Thoracic aorta (tissue), 2 donors: ENCODE measurements at places on chromosomes 3 and 15.
A peak's percentile ranks its signal among the peaks of the same experiment; 100 is the strongest.

DNA sequence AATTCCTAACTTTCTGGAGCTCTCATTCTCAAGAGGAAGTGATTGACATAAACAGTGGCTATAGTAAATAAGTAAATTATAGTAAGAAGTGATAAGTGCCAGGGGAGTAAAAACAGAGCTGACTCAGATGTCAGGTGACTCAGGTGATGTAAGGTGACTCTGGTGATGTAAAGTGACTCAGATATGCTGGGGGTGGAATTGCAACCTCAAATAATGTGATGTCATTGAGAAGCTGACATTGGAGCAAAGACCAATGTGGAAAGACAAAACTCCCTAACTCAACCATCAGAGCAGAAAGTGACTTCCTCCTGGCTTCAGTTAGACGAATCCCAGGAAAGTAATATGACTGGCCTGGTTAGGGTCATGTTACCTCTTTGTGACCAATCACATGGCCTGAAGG lies 144.2 kb upstream of the SNTN start:
- no peak for DNase-seq

GRCh38 chr3:194727435-194728128 lies 41.9 kb downstream of the FAM43A start:
- DNase-seq = no peak

GRCh38 chr15:39643727-39644126 lies 62.8 kb downstream of the THBS1 start:
- DNase-seq = no peak

GRCh38 chr15:43955140-43955539 lies 128.3 kb downstream of the WDR76 start:
- no peak for DNase-seq

DNA sequence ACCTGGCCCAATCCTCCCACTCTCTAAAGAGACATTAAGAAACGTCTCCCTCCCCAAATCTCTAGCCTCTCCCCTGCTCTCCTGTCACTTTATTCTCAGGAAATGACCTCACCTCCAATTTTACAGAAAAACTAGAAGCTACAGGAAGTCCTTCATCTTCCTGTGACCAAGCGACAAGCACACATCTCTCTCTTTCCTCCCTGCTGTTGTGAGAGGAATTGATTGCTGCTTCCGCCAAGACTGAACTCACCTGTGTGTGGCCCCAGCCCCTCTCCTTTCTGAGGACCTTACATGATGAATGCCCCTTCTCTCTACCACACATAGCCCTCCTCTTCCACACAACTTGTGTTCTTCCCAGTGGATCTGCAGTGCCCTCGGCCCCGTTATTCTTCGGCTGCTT lies 18.2 kb downstream of the DNAJB8 start:
- DNase-seq = no peak

GRCh38 chr15:92929002-92929401 lies 28.9 kb downstream of the CHD2 start:
- no peak for DNase-seq

GRCh38 chr15:38438031-38438986 lies 15.6 kb upstream of the FAM98B start:
- no peak for DNase-seq

DNA sequence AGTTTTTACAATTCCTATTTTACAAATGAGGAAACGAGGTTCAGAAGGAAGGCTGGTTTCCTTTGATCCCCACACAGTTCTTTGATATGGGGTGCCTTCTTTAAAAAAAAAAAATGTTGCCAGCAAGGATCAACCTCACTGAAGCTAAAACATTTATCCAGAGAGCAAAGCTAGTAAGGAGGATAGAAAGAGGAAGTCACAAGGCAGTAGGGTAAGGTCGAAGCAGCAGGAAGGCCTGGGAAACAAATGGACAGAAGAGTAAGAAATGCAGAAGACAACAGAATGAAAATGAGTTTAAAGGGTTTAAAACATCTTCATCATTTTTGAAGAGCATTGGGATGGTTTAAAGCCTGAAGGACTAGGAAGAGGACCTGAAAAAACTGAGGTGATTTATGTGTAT lies 30.6 kb upstream of the CP start:
- DNase-seq = no peak

GRCh38 chr15:77282333-77282732 lies 137.6 kb downstream of the PEAK1 start:
- DNase-seq = no peak

DNA sequence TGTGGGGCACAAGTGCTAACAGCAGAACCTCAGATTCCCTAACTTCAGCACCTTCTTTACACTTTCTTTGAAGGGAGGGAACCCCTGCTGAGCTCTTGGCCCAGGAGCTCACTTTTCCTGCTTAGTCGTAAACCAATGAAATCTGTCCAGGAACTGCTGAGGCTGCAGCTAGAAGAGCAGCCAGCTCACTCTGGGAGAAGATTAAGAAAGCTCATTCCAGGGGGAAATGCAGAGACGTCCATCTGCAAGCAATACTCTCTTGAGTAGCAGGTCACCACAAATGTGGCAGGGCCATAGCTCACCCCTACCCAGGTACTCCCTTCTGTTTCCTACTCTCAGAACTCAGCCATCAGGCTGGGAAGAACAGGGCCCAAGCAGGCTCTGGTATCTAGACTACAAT lies 103.3 kb downstream of the WDR76 start:
- no peak for DNase-seq

DNA sequence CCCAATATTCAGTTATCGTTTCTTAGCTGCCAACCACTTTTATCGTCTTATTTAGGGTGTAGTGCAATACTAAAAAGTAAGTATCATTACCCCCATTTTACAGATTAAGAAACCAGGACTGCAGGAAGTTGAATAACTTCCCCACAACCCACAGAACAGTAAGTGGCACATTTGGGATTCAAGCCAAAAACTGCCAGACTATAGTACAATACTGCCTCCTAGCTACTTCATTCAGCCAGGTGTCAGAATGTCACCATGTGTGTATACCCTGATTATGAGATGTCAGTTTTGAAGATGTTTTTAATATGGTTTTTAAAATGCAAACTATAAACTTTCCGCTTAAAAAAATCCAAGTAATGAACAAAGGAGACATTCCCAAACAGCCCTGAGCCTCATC lies 74.2 kb upstream of the PROK2 start:
- no peak for DNase-seq

DNA sequence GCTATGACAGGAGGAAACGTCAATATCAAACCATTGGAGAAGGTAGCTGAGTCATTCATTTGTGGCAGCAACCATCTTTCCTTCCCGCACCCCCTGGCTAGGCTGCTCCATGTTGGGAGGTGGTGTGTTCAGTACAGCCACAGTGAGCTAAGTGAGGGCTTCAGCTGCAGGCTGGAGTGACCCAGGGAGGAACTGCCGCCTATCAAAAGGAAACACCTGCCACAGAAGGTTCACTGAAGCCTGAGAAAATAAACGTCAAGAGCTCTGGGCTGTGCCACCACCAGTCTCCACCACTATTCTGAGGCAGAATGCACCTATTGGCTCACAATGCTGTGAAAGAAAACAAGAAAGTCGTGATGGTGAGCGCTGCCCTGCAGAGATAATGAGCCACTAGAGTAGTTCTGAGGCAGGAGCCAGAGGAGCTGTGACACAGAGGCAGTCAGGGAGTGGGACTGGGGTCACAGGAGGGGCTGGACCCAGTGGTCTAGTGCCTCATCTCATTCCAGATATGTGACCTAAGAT lies 34.8 kb upstream of the CD47 start:
- DNase-seq = no peak

GRCh38 chr15:90789462-90789861 lies 72.3 kb downstream of the BLM start:
- DNase-seq = no peak

DNA sequence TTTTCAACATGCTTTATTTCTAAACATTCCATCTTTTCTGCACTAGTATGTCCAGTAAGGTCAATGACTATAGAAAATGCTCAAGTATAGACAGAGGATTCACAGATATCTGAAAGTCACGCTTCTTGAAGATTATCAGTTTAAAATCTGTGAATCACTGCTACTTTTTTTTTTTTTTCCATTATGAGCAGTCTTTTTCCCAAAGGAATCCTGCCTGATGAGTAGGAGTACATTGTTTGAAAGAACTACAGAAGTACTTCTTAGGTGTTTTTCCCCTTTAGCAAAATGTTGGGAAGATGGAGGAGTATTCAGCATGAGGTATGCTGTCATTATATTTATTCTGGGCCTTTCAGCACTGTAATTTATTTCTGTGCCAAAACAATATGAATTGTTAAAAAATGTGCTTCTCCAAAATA lies 266.2 kb downstream of the NLGN1 start:
- DNase-seq = no peak

- DNase-seq = no peak
These were observed 73.0 kb downstream of the NEO1 start for GRCh38 chr15:73125219-73125618.

GRCh38 chr15:73906346-73907034 lies 19.8 kb upstream of the LOXL1 start:
- no peak for DNase-seq

DNA sequence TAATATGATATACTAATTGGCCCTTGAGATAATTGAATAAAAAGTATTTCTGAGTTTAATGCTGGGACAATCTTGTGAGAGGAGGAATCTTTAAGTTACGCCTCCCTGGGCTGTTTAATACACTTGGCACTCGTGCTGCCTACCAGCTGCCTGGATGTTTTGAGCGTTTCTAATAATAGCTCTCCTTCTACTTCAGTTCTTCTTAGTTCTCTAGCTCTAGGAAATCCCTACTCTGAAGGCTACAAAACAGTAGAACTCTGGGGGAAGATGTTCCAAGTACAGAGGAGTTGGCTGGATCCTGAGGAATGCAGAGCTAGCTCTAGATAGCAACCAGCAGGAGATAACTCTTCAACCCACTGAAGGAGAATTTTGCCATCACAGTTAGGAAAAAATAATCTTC lies 3.5 kb downstream of the NAALADL2 start:
- DNase-seq = no peak

- DNase-seq = no peak
These were observed 66.0 kb downstream of the HMCES start for GRCh38 chr3:129344540-129345220.

DNA sequence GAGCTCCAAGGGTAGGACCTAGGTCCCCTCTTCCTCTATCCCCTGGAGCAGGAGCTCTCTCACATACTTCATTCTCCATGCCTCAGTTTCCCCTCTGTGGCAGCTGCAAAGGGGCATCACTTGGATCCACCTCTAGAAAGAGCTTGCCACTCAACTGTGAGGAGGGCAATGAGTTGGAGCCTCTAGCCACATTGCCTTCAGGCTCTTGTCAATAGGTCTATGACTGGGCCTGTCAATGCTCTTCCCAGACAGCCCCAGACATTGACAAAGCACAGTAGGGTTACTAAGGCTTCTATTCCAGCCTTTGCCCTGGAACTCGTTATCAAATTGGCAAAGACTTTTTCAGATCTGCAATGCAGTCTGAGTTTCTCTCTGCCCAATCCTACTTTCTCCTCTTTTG lies 4.4 kb upstream of the VIPR1 start:
- no peak for DNase-seq

- DNase-seq = no peak
These were observed 393.1 kb upstream of the CDIN1 start for GRCh38 chr15:36186376-36186775.

DNA sequence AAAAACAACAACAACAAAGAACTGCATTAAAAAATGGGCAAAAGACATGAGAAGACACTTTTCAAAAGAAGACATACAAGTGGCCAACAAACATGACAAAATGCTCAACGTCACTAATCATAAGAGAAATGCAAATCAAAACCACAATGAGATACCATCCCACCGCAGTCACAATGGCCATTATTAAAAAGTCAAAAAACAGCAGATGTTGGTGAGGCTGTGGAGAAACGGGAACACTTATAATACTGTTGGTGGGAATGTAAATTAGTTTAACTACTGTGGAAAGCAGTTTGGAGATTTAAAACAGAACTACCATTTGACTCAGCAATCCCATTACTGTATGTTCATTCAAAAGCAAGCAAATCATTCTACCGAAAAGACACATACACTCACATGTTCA lies 15.1 kb downstream of the EIF1B start:
- DNase-seq = no peak

- no peak for DNase-seq
These were observed at the start of gene SNX22 for GRCh38 chr15:64151727-64152506. Gene SNX22, plus strand, starts transcription at chr15:64151731. Its CDS starts 45 bp downstream, at chr15:64151776.

- DNase-seq = no peak
These were observed 209.8 kb downstream of the PDCD6IP start for GRCh38 chr3:34008191-34008590.

- DNase-seq = no peak
These were observed 6.4 kb downstream of the GRM7 start for GRCh38 chr3:6867269-6867668.

GRCh38 chr15:100705841-100706240 lies 103.5 kb downstream of the ASB7 start:
- DNase-seq = no peak

DNA sequence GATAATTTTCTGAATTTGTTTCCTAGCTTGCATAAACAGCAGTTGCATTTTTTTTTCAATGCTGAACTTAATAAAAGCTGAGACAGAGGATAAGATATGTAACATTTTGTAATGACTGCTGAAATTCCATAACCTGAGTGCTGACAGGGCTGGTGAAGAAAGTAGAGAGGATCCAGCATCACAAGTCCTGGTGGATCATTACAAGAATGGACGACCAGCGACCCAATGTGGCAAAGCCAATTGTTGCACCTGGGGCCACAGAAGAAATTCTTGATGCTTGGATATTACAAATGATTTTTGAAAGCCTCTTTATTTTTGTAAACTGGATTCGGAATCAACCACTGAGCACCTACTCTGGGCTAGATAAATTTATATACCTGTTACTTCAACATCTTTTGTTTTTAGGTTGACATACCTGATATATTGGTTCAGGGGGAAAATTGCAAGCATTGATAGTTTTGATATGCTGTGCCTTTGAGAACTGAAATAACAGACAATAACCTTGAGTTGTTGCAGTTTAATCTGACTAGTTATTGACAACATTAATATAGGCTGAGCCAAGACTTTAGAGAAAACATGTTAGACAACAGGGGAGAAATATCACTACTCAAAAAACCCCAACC lies 3.9 kb upstream of the ACTL6A start:
- no peak for DNase-seq

- DNase-seq = peak; percentile 4
These were observed 680 bp downstream of the GOLIM4 start for GRCh38 chr3:168094877-168095610.

DNA sequence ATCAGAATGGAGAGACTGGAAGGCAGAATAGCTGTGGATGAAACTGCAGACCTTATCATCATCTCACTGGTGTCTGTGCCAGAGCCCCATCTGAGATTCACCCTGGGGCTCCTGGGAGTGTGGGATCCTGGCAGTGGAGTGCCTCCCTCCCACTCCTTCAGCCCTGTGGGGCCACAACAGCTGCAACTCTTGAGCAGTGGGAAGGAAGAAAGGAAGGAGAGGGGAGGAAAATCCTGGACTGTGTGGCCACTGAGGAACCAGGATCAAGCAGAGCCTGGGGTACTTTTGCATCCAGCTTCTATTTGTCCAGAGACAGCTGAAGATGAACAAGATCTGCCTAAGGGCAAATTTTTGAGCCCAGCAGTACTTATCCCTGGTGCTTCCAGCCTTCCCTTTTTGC lies 13.1 kb upstream of the ALDH1A2 start:
- no peak for DNase-seq
